ENCODE measurements at places on chromosomes 1 and 21. TPM values are rescaled to one million over a fixed set of nuclear protein-coding genes. Genes with fewer than 3 reads are reported as not detected.

Gene RGS4
- 822 TPM for total RNA-seq

Gene PODN
- 1.5 TPM for total RNA-seq

Gene AIM2
- total RNA-seq, result 0.46 TPM

Gene LORICRIN
- not detected for total RNA-seq

Gene BMP8B
- not detected for total RNA-seq

Gene SLC27A3
- 4.8 TPM for total RNA-seq

Gene MPZ
- 0.88 TPM for total RNA-seq

Gene NUP210L
- total RNA-seq, result under 0.01 TPM

Gene TPTE
- total RNA-seq, result not detected

Gene CR1L
- total RNA-seq, result not detected

Gene RHCE
- total RNA-seq, result 1.8 TPM

Gene CNIH3
- 14.3 TPM for total RNA-seq

Gene C4BPA
- not detected for total RNA-seq

Gene CYP4X1
- total RNA-seq, result not detected

Gene CD1D
- 3.0 TPM for total RNA-seq

Gene CD84
- not detected for total RNA-seq

Gene SPRR2F
- not detected for total RNA-seq

Gene BCAN
- not detected for total RNA-seq

Gene ZBTB7B
- 19.7 TPM for total RNA-seq

Gene KCNN3
- 0.32 TPM for total RNA-seq

Gene DIO1
- total RNA-seq, result not detected

Gene PPCS
- total RNA-seq, result 26.1 TPM

Gene DDR2
- 189 TPM for total RNA-seq

Gene LEMD1
- not detected for total RNA-seq

Gene CBR1
- 74.5 TPM for total RNA-seq

Gene SELP
- total RNA-seq, result not detected

Gene HUNK
- not detected for total RNA-seq

Gene PDXK
- total RNA-seq, result 208 TPM

Gene MUTYH
- 12.5 TPM for total RNA-seq

Gene FAM72C
- total RNA-seq, result 0.42 TPM

Gene LCK
- not detected for total RNA-seq

Gene DIRAS3
- total RNA-seq, result 78.9 TPM

Gene GBP2
- 6.7 TPM for total RNA-seq

Gene RCC1
- total RNA-seq, result 51.6 TPM

Gene ZMYM4
- total RNA-seq, result 33.0 TPM

Gene MRAP
- not detected for total RNA-seq

Gene OPRD1
- total RNA-seq, result not detected

Gene CD34
- total RNA-seq, result 0.05 TPM

Gene CCDC17
- total RNA-seq, result 0.78 TPM

Gene RGS1
- total RNA-seq, result not detected

Gene OR2T35
- total RNA-seq, result not detected

Gene SUSD4
- total RNA-seq, result under 0.01 TPM

Gene MIXL1
- total RNA-seq, result not detected

Gene SH2D1B
- not detected for total RNA-seq

Gene EPHA10
- not detected for total RNA-seq

Gene PCP4
- total RNA-seq, result not detected

Gene ETV3L
- total RNA-seq, result not detected

Gene NBPF6
- total RNA-seq, result not detected

Gene PBXIP1
- total RNA-seq, result 138 TPM

Gene FYB2
- not detected for total RNA-seq

Gene RAP1A
- 25.8 TPM for total RNA-seq

Gene CTPS1
- total RNA-seq, result 122 TPM

Gene UAP1
- 124 TPM for total RNA-seq

Gene MPL
- not detected for total RNA-seq

Gene CD5L
- not detected for total RNA-seq

Gene ATP1A4
- total RNA-seq, result not detected

Gene CA6
- total RNA-seq, result not detected

Gene ZNF687
- 13.1 TPM for total RNA-seq
